ENCODE measurements at places on chromosomes 16 and 17.
A peak's percentile ranks its signal among the peaks of the same experiment; 100 is the strongest.

GRCh38 chr16:65833171-65833871 is 533.2 kb upstream of the CDH5 start:
- no peak for DNase-seq

- DNase-seq: no peak
Measured at GRCh38 chr16:87602821-87603683, 744 bp downstream of the JPH3 start.

GRCh38 chr17:32020943-32021614 is 13.9 kb downstream of the LRRC37B start:
- DNase-seq: no peak

- DNase-seq: no peak
Measured at GRCh38 chr16:9736547-9736946, 445.7 kb downstream of the GRIN2A start.

- DNase-seq: no peak
Measured at GRCh38 chr16:16083421-16084156, 134.2 kb downstream of the ABCC1 start.

DNA sequence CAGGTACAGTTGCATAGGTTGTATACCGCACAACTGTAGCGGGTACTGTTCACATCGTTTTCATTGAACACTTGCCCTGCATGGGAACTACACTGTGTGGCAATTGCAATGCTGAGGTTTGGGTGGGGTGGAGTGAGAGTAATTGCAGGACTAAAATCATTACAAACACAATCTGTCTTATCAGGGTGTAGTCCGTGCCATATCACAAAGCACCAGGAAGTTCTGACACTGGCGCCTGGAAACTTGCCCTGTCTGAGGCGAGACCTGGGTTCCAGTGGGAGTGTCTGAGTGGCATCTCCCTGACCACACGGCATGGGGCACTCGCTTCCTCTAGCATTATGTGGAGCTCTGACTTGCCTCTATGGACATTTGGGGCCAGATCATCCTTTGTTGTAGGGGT is 153.4 kb downstream of the RGS9 start:
- DNase-seq: no peak

GRCh38 chr17:4631836-4632580 is 9.5 kb downstream of the ALOX15 start:
- no peak for DNase-seq

GRCh38 chr16:51875834-51876600 is 670.9 kb downstream of the TOX3 start:
- no peak for DNase-seq

DNA sequence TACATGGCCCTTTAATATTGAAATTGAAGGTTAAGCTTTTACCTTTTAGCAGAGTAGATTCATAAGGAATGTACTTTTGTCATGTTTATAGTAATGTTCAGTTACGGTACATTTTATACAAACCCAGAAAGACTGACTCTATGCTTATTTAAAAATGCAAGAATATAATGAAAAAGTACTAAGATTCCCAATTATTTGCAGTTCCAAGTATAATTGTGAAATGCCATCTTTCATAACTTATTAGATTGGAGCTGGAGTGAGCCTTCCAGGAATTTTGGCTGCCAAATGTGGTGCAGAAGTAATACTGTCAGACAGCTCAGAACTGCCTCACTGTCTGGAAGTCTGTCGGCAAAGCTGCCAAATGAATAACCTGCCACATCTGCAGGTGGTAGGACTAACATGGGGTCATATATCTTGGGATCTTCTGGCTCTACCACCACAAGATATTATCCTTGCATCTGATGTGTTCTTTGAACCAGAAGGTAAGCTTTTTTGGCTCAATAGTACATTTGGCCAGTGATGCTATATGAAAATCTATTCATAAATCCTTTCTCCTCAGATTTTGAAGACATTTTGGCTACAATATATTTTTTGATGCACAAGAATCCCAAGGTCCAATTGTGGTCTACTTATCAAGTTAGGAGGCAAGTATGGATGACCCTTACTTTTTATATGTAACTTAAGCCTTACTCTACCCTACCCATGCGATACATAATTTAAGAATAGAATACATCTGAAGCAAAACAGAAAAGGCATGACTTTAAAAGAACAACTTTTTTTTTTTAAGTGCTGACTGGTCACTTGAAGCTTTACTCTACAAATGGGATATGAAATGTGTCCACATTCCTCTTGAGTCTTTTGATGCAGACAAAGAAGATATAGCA is 4.2 kb downstream of the SRSF2 start:
- DNase-seq: no peak

DNA sequence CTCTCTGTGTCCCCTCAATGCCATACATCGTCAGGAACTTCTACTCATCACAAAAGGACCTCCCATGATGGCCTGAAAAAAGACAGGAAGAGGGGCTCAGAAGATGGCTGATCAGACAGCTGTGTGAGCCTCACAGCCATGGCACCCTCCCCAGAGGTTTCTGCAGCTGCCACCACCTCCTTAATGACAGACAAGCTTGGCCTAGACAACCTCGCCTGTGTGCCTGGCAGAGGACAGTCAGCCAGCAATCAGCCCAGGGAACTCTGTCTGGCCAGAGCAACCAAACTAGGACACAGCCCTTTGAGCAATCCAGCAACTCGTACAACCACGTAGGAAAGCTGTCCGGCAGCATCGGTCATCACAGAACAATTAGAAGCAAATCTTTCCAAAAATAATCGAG is 54.2 kb upstream of the MED9 start:
- DNase-seq: no peak

GRCh38 chr17:8123695-8124349 is at the start of gene HES7:
Gene HES7 (minus strand): TSS chr17:8124106. CDS start chr17:8124084, 22 bp downstream.
- no peak for DNase-seq

- DNase-seq: no peak
Measured at GRCh38 chr16:57003439-57004386, 14.4 kb downstream of the NLRC5 start.

- no peak for DNase-seq
Measured at GRCh38 chr17:12773153-12773552, 16.1 kb upstream of the ARHGAP44 start.

DNA sequence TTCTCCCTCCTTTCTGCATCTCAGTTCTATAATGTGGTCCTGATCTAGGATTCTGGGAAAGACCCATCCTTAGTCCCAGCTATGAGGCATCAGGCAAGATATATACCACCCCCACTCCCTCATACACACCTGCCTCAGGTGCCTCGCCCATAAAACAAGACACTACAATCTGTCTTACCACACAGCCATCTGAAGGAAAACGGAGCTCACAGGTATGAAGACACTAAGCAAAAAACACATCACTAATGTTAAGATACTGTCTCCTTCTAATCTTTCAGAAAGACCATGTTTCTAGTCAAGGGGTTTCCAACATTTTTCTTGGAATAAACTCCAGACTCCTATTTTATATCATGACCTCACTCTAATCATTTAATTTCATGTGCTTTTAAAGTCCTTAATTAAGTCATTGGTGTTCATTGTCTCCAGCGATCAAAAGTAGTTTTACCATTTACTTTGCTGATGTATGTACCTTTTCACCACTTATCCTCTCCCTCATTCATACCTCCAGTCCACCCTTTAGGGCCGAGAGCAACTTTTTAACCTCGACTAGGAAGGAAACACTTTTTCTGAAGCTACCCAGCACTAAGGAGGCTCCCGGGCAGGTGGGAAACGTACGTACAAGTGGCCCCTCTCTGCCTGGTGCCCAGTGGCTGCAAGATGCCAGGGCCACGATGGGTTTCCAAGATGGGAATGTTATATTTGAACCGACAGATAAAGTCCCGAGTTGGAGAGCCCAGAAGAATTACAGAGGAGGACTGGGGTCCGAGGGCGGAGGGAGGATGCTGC is 979 bp downstream of the MAP3K14 start:
- no peak for DNase-seq

DNA sequence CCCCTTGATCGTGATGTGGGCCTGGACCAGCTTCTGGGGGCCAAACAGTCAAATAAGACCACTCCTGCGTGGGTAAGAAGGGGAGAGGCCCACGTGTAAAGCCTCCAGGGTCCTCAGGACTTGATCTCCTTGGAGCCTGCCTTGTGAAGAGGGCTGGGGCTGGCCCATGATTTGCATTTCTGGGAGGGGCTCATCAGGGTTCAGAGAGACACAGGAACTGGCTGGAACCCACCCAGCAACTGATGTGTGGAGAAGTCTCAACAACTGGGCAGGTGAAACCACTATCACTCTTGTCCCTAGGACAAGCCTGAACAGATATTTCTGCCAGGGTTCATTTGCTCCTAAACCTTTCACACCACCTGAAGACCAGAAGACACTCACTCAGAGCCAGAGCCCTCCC is 214.7 kb downstream of the ZNF423 start:
- no peak for DNase-seq

DNA sequence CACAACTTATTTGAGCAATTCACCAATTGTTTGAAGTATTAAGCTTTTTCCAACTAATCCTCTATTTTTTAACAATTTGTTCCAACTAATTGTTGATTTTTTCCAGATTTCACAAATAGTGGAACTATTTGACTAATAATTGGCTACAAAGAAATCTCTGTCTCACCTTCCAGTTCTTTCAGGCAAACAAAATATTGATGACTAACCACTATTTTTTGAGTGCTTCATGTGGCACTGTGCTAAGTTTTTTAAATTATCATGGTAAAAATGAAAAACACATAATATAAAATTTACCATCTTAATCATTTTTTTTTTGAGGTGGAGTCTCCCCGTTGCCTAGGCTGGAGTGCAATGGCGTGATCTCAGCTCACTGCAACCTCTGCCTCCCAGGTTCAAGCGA is 24.6 kb upstream of the GRIN2A start:
- no peak for DNase-seq

DNA sequence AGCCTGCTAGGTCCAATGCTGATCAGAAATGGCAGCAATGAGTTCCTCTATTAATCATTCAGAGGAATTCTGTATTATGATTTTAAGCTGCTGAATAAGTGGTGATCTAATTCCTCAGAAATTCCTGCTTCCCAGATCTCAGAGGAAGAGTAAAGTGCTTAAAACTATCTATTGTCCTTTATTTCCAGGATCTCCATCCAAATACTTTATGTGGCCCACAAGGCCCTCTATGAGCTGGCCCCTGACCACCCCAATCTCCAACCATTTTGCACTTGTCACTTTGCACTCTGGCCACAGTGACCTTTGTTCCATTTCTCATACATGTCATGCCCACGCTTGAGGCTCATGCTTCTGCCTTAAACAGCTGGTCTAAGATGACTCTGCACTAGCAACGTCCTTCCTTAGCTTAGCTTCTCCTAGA is 93.7 kb downstream of the CA10 start:
- DNase-seq: no peak

- no peak for DNase-seq
Measured at GRCh38 chr16:62939687-62940086, 903.4 kb upstream of the CDH8 start.

DNA sequence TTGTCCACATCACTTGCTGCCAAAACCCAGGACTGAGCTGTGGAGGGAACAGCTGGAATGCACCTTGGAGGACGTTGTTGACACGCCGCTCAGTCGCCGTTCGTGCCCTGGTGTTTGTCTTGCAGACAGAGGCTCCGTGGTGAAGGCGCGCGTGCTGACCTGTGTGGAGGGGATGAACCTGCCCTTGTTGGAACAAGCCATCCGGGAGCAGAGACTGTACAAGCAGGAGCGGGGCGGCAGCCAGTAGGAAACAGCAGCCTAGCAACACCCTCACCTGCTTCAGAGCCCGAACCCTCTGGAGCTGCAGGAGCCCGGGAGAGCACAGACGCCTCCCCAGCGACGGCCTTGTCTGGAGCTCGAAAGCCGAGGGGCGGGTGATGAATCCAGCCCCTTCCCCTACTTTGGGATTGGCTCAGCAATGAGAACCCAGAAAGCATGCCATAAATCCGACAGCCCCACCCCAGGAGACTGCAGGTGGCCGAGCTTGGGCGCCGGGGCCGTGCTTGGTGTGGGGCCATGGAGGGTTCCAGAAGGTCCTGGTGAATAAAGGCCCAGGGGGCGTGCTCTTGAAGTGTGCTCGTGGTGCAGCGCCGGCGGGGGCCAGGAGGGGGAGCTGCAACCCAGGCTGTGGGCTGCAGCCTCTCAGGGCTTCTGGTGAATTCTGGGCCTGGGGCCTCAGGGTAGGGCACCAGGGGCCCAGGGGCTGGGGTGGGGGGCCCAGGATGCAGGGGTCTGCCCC is 470 bp upstream of the CDK3 start:
- peak; percentile 38 for DNase-seq

- DNase-seq: no peak
Measured at GRCh38 chr17:17484451-17484899, 7.7 kb downstream of the MED9 start.

DNA sequence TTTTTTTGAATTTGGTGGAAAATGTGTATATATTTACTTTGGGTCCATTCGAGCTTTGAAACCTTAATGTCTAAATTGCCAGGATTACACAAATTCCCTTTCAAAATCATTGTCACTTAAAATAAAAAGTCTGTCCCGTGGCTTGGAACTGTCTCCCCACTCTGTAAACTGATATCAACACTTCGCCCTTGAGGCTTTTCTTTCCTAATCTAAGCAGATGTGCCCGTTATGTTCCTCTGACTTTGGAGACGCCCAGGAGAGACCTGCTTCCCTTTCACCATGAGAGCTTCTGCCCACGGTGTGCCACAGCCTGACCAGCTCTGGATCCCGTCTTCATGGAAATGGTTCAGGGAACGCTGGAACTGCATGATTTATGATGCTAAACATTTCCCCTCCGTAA is 151.3 kb downstream of the C16orf95 start:
- DNase-seq: no peak

- no peak for DNase-seq
Measured at GRCh38 chr17:6572972-6573370, 16.6 kb upstream of the PITPNM3 start.

GRCh38 chr17:67335245-67335835 is 31.0 kb downstream of the PSMD12 start:
- no peak for DNase-seq

DNA sequence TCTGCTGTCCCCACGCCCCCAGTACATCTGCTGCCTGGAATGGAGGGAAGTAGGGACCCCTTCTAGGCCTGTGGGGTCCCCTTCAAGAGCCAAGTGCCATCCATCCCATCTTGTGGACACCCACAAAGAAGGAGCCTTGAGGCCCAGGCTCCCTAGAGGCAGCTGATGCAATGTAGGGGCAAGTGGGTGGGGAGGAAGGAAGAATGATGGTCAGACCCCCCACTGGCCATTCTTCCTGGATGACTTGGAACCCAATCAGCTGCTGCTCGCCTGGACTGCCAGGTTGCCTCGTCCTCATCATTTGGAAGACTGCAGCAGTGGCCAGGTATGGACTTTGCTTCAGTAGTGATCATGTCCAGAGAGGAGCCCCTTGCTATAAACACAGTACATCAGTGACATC is 48.9 kb downstream of the SMPD3 start:
- no peak for DNase-seq

GRCh38 chr17:4886830-4887229 is 12.5 kb upstream of the C17orf107 start:
- DNase-seq: no peak

- DNase-seq: no peak
Measured at GRCh38 chr16:55651841-55652824, 3.7 kb upstream of the SLC6A2 start.
